Calu3 (cell line): ENCODE measurements at places on chromosomes 5 and 9.
A peak's percentile ranks its signal among the peaks of the same experiment; 100 is the strongest.

GRCh38 chr5:126755593-126755992, 21.3 kb upstream of the LMNB1 start:
- no peak for DNase-seq

GRCh38 chr5:130710596-130710995, 454.5 kb downstream of the HINT1 start:
- peak; percentile 27 for DNase-seq

DNA sequence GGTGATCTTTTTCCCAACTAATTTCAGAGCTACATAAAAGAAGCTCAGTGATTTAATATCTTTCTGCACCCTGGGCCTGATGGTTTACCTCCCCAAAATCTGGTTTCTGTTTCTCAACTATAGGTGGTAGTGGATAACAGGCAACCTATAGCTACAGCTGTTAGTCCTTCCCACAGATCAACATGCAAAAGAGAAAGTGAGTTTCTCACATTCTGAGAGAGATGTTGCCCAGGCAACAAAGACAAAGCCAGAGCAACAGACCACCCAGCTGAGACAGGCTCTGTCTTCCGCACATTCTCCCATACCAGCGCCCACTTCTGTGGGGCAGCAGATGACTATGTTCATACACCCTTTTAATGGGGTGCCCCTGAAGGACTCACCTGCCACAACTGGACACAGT, 40.7 kb upstream of the PPP2R2B start:
- no peak for DNase-seq

DNA sequence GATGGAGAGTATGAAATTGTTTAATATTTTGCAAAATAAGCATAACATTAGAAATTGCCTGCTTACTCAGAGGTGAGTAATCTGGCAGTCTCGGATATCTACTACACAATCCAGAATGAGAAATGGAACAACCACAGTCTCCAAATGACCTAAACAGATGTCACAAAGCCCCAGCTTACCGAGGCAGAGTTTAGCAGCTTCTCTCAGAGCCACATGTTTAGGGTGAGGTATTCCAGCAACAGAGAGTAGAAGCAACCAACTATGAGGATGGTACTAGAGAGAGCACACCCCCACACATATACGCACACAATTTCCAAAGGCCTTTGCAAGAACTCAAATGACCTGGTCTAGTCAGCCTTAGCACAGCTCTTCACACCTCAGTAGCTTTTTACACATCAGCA, 122.7 kb upstream of the LPAR1 start:
- no peak for DNase-seq

GRCh38 chr5:96256795-96257470, 176.1 kb downstream of the PCSK1 start:
- no peak for DNase-seq

DNA sequence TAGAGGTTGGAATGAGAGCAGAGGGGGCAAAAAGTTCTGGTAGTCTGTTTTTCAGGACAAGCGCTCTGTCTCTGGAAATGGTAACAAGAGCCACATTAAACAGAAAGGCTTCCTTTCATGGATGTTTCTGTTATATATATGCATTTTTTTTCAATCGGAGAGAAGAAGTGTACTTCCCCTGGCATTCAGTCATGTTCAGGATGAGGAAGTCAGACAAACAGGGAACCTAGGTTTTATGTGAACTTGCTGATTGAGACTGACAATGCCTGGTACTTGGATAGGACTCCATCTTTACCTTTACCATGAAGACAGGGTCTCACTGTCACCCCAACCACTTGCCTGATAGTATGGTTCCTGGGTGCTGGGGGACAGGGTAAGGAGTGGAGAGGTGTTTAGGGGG, 30.1 kb upstream of the ZBED3 start:
- no peak for DNase-seq

DNA sequence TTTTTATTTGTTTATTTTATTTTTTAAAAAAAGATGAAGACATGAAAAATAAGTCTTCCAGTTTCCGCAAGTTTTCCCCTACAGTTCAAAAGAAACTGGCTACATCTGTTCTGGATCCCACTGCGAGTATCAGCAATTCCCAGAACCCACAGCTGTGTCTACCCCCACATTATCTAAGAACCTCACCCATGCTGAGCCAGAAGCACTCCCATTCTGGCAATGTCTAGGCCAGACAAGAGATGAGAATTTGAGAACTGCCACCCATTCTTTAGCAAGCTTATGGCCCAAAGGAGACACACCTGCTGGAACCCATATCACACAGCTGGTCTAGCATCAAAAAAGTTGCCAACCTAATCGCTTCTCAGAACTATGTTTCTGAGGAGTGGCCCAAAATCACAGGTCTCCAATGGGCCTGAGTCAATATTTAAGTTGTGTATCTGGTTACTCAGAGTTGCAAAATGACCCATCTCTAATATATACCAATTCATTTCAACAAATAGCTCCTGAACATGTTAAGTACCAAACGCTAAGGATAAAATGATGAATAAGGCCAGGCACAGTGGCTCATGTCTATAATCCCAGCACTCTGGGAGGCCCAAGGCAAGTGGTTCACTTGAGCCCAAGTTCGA, 27.1 kb downstream of the MTMR12 start:
- DNase-seq = no peak

DNA sequence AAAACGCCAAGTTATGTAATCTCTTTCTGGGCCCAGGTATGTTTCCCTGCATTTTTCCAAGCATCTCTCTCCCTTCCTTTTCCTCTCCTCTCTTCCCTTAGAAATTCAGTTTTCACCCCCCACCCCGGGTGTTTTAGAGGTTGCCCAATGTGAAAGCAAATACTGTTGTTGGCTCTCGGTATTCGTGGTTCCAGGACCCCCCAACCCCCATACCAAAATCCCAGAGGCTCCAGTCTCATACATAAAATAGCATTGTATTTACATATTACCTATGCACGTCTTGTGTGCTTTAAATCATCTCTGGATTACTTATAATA, 48.8 kb downstream of the ACER2 start:
- no peak for DNase-seq

DNA sequence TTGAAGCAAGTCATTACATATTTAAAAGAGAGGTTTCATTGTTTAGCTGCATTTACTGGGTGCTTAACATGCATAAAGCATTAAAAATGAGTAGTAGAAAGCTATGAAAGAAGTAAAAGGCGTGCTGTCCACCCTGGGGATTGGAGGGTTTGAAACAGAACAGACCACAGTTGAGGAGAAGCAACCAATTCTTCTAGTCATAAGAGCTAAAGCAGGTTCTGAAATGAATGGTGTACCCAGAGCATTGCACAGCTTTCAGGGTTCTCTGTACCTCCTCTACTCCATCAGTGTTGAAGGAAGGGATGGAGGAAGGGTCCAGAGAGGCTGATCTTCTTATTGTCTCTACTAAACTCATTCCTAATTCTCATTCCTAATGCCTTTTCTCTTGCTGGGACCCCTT, 68.9 kb downstream of the SH3RF2 start:
- DNase-seq = no peak

DNA sequence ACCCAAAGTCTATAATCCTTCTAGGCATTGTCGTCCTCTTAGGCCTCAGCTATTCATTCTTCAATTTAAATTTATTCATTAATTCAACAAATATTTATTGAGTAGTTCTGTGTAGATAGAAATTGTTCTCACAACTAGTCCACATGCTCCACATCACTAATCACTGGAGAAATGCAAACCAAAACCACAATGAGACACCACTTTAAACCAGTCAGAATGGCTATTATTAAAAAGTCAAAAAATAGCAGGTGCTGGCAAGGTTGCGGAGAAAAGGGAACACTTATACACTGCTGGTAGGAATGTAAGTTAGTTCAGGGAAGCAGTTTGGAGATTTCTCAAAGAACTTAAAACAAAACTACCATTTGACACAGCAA, 51.1 kb upstream of the TNFSF15 start:
- no peak for DNase-seq

GRCh38 chr5:95365302-95366095, 25.7 kb upstream of the FAM81B start:
- no peak for DNase-seq

- no peak for DNase-seq
These were observed 64.9 kb downstream of the ZNF618 start for GRCh38 chr9:113941056-113941455.

DNA sequence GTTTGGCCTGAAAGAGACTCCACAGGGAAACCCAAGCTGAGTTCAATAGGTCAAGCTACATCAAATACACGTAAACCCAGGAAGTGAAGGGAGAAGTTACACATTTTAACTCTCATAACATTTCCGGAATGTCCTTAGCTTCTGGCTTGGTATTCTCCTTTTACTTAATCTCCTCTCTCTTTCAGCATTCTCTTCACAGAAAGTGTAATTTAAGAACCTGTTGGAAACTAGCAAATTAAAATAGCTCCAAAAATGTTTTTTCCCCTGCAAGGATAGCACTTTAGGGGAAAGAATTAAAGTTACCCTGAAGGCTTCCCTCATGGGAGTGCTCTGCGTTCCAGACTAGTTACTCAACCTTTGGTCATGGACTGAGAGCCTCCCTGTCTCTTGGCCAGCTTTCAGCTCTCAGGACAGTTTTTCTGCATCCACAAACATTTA, 292.7 kb upstream of the TARS1 start:
- DNase-seq = no peak

GRCh38 chr9:108852079-108852478, 3.7 kb downstream of the ACTL7B start:
- DNase-seq = no peak

GRCh38 chr5:136055612-136056309, 27.0 kb downstream of the TGFBI start:
- no peak for DNase-seq

DNA sequence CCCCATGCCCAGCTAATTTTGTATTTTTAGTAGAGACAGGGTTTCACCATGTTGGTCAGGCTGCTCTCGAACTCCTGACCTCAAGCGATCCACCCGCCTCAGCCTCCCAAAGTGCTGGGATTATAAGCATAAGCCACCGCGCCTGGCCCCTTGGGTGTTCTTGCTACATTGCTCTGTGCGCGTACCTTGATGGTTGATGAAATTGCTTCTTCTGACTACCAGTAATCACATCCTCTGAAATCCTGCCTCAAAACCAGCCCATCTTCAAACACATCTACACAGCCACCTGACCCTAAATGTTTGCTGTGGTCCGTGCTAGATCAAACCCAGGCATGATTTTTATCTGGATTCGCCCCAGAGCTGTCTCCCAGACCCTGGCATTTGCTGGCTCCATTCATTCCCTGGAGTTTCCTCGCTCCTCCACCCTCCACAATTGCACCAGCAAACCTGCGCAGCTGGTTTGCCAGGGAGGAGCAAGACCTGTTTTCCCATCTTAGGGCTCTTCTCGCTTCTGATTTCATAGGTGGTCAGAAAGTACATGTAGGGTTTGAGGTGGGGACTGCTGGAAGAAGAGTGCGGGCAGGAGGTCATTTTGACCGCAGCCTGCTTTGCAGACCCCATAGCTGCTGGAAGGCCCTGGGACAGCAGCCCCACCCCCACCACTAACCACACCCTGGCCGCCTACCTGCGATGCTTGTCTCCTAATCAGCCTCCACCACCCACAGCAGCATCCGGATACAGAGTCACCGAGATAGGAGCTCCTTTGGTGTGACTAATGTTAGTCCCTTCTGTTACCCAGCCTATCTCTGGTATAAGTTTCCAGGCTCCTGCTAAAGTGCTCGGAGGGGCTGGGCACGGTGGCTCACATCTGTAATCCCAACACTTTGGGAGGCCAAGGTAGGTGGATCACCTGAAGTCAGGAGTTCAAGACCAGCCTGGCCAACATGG, 22.7 kb downstream of the SWI5 start:
- DNase-seq = peak; percentile 22

DNA sequence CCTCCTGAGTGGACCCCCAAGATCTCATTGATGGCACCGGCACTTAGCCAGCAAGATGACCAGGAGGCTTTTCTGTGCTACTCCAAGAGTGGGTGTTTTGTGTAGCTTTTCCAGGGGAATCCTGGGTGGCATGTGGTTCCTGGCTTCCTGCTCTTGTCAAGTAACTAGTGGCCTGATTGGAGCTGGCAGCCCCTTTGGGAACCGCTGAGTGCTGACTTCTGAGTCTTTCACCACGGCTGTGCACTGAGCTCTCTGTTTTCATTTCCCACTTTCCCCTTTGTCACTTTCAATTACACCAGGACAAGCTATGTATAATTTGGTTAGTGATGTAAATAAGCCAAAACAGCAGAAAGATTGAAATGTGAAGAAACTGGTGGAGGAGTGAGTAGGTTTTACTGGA, 255.4 kb downstream of the GOLPH3 start:
- DNase-seq = no peak

DNA sequence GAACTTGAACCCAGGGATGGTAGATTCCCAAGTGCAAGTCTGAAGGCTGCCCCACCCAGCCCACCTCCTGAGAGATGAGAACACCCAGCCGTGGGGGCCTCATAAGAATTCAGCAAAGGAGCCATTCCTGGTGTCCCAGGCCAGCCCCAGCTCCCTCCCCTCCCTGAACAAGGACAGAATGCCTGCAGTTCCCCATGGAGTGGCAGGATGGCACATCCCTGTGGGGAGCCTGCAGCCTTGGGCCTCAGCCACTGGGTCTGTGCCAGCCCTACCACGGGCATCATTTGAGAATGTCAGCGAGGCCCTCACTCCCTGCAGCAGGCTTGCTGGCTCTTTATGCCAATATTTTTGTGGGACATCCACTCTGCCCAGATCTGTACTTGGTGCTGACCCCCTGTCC, 36.2 kb upstream of the RAPGEF1 start:
- no peak for DNase-seq

DNA sequence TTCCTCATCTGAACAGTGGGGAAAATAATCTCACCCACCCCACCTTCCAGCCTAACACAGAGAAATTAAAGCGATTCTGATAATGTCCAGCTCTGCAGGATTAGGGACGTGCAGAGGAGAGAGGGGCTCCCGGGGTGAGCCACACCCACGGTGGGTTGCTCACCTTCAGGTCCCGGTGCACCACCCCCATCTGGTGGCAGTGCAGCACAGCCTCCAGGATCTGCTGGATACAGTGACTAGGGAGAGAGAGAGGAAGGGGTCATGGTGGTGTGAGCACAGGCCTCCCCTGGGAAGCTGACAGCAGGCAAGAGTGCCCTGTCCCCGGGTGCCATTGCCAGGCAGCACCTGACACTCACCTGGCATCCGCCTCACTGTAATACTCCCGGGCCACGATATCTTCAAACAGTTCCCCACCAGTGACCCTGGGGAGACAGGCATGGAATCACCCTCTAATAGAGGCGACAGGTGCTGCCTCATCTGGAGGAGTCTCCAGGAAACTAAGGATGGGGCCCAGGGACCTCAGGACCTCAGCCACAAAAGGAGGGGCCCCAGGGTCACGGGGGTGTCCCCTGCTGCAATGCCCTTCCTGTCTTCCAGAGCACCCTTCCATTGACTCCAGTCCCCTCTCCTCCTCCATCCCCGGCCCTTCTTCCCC, 33.0 kb downstream of the CAMK2A start:
- DNase-seq = no peak

GRCh38 chr5:119656023-119656422, 26.7 kb downstream of the FAM170A start:
- DNase-seq = no peak
